Renal pelvis (tissue), 12 donors: ENCODE measurements at places on chromosomes 2 and 18.

DNA sequence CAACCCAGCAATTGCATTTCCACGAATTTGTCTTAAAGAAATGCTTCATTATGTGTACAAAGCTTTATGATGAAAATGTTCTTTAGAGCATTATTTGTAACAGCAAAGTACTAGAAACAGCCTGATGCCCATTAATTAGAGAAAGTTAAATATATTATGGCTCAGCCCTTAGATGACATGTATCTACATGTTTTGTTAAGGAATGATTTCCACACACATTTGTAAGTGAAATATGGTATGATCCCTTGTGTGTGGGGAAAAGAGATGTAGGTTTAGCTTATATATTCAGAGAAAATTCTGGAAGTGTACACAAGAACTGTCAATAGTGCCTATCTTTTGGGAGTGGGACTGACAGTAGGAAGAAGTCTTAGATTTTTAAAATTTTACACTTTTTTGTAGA is 3.8 kb upstream of the PTPN4 start:
- DNase-seq, result no peak

DNA sequence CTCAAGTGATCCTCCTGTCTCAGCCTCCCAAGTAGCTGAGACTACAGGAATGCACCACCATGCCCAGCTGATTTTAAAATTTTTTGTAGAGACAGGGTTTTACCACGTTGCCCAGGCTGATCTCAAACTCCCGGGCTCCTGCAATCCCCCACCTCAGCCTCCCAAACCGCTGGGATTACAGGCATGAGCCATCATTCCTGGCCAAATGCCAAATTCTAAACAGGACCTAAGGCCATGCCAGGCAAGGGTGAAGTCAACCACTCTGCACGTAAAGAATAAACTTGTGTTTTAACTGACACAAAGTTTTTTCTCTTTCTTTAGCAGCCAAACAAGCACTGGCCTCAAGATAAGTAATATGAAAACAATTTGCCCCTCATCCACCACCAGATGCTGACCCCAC is 37.4 kb upstream of the SATB2 start:
- DNase-seq, result no peak

GRCh38 chr2:192437653-192438052 is 242.9 kb upstream of the TMEFF2 start:
- no peak for DNase-seq

DNA sequence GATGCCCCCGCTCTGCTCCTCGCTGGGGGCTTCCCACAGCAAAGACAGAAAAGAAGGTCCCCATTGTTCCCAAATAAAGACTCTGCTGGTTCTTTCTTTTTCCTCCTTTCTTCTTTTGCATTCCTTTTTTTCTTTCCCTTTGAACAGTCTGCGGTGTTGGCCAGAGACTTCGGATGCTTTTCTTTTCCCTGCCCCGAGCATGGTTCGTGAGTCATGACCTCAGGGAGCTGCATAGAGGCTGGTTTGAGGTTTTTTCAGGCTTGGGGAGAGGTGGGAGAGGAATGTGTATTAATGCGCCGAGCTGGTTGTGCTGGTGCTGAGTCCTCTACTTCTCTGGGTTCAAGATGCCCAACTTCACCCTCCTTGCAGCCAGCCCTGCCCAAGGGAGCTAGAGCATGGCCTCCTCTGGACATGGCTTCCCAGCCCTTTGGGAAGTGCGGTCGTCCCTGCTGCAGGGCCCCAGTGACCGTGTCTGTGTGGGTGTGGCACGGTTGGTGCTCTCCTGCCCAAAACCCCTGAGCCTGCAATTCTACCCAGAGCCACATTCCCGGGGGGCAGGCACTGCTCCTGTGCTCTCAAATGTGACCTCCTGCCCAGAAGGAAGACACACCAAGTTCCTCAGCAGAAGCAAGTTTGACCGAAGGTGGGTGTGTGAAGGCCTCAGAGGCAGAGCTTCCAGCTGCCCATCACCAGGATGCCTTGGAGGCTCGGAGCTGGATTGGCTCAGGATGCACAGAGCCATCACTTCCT is 9.0 kb upstream of the ARHGEF4 start:
- no peak for DNase-seq

- no peak for DNase-seq
Observed at GRCh38 chr2:128486640-128487375, 168.1 kb upstream of the HS6ST1 start.

GRCh38 chr2:165952085-165952484 is 1.5 kb downstream of the TTC21B start:
- no peak for DNase-seq

DNA sequence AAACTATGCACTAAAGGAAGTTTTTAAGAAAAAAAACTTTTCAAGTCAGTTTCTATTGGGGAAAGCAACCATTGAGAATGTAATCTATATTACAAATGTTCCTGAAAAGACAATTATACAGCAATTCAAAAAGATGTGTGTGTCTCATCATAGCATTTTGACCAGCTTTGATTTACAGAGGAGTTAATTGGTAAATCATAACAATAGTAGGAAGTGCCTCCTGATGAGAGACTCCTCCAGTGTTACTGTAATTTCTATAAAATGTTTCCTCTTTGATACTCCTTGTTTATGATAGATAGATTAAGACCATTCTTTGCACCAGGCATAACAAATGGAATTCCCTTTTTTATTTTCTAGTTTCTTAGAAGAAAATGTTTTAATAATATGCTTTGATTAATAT is 249.9 kb downstream of the CALCRL start:
- no peak for DNase-seq

DNA sequence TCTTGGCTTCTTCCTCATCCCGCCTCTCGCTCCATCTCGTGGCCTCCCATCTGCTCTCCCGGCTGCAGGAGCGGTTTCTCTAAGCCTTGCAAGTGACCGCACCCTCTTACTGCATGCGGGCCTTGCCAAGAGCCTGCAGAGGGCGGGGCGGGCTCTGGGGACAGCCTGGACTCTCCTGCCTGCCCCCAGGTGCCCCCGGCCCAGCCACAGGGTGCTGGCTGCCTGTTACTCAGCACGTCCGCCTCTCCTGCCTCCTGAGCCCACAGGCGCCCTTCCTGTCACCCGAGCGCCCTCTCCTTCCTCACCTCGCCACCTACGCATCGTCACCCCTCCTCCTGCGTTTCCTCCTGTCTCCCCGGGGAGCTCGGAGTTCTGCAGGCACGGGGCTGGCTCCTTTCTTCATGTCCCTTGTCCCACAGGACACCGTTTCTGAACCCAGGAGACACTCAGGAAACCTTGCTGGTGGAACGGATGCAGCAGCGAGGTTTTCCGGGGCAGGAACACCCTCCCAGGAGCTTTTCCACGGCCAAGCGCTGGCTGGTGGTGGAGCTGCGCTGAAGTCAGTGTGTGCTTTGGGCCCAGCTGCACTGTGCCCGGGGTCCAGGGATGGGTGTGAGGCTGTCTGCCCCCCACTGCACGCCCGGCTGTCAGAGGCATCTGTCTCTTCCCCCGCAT is 28.5 kb downstream of the HPCAL1 start:
- DNase-seq, result no peak

DNA sequence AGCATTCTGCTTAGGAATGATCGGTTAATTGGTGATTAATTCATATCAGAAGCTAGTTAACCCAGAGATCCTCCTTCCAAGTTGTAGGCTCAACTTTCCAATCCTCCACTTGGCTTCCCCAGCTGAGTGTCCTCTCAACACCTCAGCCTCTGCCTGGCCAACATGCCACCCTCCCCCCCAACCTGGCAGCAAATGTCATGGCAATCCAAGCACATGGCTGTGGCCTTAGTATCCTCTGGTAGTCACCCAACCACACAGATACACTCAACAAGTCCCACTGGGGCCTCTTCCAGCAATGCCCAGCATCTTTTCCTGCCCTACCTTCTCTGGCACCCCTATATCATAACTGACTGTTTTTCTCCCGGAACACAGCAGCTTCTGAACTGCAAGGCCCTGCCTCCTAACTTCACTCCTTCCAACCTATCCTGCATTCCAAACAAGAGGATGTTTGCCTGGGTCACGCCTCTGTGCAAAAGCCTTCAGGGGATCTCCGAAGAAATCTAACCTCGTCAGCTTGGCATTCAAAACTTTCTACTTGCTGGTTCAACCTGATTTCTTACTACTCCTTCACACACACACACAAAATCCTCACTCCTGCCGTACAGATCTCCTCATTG is 195.0 kb downstream of the CYP26B1 start:
- DNase-seq, result no peak

DNA sequence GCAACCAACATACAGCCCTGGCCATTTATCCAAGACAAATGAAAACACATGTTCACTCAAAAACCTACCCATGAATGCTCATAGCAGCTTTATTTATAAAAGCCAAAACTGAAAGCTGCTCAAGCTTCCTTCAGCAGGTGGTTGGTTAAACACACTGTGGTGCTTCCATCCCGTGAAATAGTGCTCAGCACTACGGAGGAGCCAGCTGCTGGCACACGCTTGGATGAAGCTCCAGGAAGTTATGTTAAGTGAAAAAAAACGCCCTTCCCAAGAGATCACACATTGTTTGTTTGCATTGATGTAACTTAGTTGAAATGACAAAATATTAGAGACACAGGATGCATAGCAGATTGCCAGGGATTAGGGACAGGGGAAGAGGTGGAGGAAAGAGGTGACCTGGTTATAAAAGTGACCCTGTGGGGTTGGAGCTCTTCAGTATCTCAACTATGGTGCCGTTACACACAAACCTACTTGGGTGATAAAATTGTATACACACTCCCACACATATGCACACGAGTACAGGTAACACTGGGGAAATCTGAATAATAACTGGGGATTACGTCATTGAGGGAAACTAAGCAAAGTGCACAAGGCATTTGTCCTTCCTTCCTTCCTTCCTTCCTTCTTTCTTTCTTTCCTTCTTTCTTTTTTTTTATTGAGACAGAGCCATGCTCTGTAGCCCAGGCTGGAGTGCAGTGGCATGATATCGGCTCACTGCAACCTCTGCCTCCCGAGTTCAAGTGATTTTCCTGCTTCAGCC is 6.2 kb upstream of the ALPG start:
- no peak for DNase-seq

DNA sequence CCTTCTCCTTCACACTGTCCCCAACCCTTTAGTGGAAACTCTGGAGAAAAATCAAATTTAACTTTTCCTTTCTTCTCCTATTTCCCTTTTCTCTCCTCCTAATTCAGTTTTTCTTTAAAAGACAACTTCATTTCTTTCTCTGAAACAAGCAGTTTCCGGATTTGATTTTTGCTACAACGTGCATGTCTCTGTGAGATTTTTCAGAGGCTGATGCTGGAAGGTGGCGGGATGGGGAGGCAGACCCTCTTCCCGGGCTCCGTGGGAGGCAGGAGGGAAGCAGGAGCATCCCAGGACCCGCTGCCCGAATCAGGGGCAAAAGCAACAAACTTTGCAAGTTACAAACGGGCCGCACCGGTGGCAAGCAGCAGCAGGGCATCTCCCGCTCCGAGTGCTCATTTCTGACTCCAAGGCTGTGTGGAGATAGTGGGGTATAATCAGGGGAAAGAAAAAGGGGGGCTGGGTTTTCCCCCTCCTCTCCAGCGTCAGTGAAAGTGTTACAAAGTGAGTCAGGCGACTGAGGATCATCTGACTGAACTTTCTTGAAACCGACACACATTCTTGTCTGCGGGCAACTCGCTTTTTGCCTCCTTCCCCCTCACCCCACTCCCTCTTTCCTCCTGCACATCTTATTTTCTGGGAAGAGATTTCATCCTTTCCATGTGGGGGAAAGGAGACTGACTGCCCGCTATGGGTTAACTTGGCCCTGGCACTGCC is 6.4 kb downstream of the ZEB2 start:
- no peak for DNase-seq
